Activated CD4-positive, alpha-beta T cell treated with anti-CD3 and anti-CD28 coated beads, Interleukin-2, amount 10 ng/mL, durations not matched to agents 7 days and 5 days (primary cell): ENCODE measurements at places on chromosomes 6 and 20.

- no peak for DNase-seq
These were observed 3.6 kb upstream of the MYLK2 start for GRCh38 chr20:31815408-31816188.

GRCh38 chr6:159033160-159034049, 11.4 kb downstream of the TAGAP start:
- no peak for DNase-seq

GRCh38 chr6:14930366-14930989, 315.4 kb upstream of the JARID2 start:
- no peak for DNase-seq

GRCh38 chr6:89616531-89616930, 22.0 kb downstream of the LYRM2 start:
- no peak for DNase-seq

GRCh38 chr20:25012616-25013189, 20.2 kb upstream of the APMAP start:
- DNase-seq, result no peak

DNA sequence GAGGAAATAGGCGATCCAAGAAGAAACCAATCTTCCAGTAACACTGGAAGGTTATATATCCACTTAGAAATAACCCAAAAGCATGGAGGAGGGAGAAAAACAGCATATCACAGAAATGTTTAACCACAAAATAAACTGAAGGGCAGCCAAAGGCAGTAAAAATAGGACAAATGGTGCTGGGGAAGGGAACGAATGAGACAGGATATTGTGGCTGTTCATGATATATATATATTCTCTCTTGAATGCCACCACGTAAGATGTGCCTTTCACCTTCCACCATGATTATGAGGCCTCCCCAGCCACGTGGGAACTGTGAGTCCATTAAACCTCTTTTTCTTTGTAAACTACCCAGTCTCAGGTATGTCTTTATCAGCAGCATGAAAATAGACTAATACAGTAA, 162.4 kb downstream of the TBC1D32 start:
- DNase-seq, result no peak

GRCh38 chr6:34585512-34586061, 29.5 kb upstream of the SPDEF start:
- DNase-seq, result no peak

GRCh38 chr6:12238219-12238618, 51.9 kb upstream of the EDN1 start:
- no peak for DNase-seq

DNA sequence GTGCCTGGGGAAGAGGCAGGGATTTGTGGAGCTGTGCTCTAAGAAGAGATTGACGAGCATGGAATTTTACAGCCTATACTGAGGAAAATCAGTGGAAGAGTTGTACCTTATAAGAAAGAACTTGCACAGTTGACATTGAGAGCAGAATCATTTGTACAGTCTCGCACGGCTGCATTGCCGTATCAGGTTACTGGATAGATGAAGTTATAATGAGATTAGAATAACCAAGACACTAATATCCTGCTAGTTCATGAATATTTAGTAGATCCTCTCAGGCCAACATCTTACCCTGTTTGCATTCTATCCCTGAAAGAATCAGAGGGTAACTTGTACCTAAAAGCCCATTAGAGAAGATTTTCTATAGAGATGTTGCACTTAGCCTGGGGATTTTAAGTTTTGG, 447.1 kb downstream of the PREX1 start:
- no peak for DNase-seq

DNA sequence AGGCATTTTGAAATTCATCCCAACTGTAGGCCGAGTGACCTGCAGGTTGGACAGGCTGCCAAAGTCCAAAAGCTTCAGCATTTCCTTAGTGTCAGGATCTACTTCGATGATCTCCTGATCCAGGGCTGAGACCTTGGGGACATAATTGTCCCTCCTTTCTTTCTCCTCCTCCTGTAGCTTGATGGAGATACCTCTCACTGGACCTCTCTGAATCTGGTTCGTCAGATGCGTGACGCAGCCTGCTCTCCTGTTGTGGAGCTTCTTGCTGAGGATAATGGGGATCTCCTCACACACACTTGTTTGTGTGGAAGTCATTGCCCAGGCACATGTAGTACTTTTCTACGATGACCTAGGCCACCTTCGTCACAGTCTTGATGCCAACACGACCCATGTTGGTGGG, 1.5 kb upstream of the MAS1L start:
- DNase-seq, result no peak

- DNase-seq, result no peak
These were observed 16.1 kb downstream of the E2F3 start for GRCh38 chr6:20417819-20418218.

- no peak for DNase-seq
These were observed 25.9 kb downstream of the ADGRF1 start for GRCh38 chr6:47016261-47016660.

DNA sequence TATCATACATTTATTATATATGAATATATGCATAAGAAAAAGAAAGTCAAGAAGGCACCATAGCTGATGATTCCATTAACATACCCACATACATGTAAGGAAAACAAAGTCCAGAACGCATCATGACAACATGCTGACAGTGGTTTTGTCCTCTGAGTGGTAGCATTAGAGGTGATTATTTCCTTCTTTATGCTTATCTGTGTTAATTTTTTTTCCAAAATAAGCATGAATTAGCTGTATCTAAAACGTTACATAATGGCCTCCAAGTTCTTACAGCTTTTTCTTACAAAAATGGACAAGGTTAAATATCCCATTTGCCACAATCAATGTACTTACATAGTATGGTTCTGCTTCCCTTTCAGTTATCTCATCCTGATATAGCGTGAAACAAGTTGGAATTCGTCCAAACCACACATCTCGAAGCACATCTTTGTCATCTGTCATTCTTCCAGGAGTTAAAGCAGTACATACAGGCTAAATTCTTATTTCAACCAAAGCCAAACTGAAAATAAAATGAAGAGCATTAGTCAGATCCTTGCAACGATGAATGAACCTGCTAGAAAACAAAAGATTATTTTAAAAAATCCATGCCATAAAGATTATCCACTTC, 9.7 kb downstream of the ATG5 start:
- no peak for DNase-seq

DNA sequence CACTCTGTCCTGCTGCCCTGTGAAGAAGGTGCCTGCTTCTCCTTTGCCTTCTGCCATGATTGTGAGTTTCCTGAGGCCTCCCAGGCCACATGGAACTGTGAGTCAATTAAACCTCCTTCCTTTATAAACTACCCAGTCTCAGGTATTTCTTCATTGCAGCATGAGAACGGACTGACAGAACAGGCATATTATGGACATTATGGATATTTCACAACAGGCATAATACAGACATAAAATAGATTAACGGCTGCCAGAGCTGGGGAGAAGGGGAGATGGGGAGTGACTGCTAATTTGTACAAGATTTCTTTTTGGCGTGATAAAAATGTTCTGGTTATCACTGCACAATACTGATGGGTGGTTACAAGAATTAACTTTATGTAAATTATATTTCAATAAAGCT, 29.4 kb downstream of the TRPC4AP start:
- DNase-seq, result no peak
